Small intestine (tissue), 16 donors: ENCODE measurements at places on chromosomes 7 and 10.

- H3K27me3 ChIP-seq = no peaks in the 10 kb centered on the region
- H3K4me1 ChIP-seq = no peaks in the 10 kb centered on the region
- no peak overlapping the region for H3K27ac ChIP-seq
- no peak for DNase-seq
These were observed 127.2 kb upstream of the MGMT start for GRCh38 chr10:129339841-129340240.

DNA sequence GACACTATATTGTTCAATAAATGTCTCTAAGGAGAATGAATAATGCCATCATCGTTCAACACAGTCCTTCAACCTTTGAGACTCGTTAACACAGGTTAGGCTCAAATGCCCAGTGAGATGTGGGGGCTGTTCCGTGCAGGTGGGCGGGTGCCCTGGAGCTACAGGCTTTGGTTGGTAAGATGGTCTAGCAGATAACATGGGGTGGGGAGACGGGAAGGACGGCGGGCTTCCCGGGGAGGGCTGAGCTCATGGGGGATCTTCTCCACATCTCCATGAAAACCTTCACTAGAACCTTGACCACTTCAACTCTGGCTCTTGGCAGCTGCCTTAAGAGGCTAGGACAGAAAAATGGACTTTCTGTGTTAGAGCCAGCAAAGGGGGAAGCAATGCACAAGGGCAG lies 134.1 kb upstream of the TCERG1L start:
- no peak for DNase-seq
- no peaks in the 10 kb centered on the region for H3K36me3 ChIP-seq
- no peaks in the 10 kb centered on the region for H3K4me1 ChIP-seq
- H3K27me3 ChIP-seq = no peaks in the 10 kb centered on the region
- H3K27ac ChIP-seq = no peak overlapping the region
- H3K4me3 ChIP-seq = no peak overlapping the region

DNA sequence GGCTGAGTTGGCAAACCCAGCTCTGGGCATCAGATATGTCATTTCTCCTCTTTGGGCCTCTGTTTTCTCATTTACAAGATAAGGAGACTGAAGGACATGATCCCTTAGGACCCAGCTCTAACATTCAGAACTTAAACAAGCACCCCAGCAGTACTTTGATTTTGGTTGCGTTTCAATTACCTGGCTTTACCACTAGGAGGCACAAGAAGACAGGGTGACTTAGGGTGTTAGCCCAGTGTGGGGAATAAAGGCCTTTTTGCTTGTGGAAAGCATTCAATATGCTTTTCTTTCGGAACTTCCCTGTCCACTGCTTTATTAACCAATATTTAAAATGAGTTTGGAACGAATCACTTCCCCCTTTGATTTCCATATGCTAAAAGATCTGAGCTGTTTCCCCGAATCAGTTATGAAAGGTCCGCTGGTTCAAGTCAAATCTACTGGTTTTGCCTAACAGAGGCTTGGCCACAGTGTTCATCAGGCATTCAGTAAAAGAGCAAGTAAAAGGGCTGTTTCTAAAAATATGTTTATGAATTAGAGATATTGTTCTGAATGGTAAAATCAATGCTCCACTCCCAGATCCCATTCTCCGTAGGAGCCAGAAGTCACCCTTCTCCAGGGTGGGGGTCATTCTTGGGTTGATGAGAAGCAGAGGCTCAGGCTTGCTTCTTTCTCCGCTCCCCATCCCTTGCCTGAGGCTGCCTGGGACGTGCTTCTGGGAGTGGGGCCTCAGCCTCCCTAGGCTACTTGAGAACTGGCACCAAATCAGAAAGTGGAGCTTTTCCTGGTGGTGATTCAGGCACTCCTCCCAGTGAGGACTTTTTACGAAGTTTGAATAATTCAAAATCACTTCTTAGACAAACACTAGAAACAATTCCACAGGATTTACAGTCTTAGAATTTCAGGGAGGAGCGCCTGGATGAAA lies 105.5 kb downstream of the MYOF start:
- H3K27ac ChIP-seq = peak overlapping the region; percentile 77
- H3K4me1 ChIP-seq = no peaks in the 10 kb centered on the region
- no peaks in the 10 kb centered on the region for H3K36me3 ChIP-seq
- DNase-seq = peak; percentile 87

DNA sequence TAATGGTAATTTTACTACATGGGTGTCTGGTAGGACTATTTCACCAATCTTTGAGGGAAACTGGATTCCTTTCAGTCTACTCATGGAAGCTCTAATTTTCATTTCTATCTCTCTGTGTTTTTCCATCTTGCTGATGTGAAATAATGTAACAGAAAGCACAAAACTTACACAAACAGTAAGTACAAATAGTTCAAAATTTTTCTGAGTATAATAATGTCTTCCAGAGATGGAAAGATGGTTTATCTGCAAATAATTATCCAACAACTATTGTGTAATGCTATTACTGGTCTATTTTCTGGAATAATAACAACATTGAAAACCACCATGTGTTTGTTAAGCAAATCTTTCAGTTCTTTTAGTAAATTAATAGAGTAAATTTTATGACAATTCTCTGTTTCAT lies 565.8 kb upstream of the MGMT start:
- no peak for DNase-seq
- H3K27me3 ChIP-seq = peaks cover 4% of the 10 kb centered on the region
- no peak overlapping the region for H3K4me3 ChIP-seq
- no peaks in the 10 kb centered on the region for H3K4me1 ChIP-seq
- no peaks in the 10 kb centered on the region for H3K36me3 ChIP-seq

- H3K27ac ChIP-seq = no peak overlapping the region
- no peak for DNase-seq
- no peaks in the 10 kb centered on the region for H3K36me3 ChIP-seq
- H3K27me3 ChIP-seq = no peaks in the 10 kb centered on the region
These were observed 80.5 kb downstream of the TBXAS1 start for GRCh38 chr7:139909379-139910050.

DNA sequence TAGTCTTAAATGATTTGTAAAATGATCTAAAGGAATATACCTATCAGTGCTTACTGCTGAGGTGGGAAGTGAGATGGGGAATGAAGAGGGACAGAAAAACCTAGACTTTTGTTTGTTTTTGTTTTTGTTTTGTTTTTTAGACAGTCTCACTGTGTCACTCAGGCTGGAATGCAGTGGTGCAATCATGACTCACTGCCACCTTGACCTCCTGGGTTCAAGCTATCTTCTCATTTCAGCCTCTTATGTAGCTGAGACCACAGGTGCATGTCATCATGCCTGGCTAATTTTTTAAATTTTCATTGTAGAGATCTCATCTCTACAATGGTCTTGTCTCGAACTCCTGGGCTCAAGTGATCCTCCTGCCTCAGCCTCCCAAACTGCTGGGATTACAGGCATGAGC lies 116.4 kb upstream of the SEM1 start:
- no peaks in the 10 kb centered on the region for H3K36me3 ChIP-seq
- H3K4me1 ChIP-seq = no peaks in the 10 kb centered on the region
- no peaks in the 10 kb centered on the region for H3K27me3 ChIP-seq
- DNase-seq = no peak
- no peak overlapping the region for H3K4me3 ChIP-seq

GRCh38 chr7:1459920-1460820 lies 900 bp upstream of the MICALL2 start:
- H3K36me3 ChIP-seq = no peaks in the 10 kb centered on the region
- H3K4me1 ChIP-seq = peaks cover 4% of the 10 kb centered on the region
- no peaks in the 10 kb centered on the region for H3K27me3 ChIP-seq
- H3K27ac ChIP-seq = peak overlapping the region; percentile 95
- peak; percentile 57 for DNase-seq
- H3K4me3 ChIP-seq = peak overlapping the region; percentile 43

DNA sequence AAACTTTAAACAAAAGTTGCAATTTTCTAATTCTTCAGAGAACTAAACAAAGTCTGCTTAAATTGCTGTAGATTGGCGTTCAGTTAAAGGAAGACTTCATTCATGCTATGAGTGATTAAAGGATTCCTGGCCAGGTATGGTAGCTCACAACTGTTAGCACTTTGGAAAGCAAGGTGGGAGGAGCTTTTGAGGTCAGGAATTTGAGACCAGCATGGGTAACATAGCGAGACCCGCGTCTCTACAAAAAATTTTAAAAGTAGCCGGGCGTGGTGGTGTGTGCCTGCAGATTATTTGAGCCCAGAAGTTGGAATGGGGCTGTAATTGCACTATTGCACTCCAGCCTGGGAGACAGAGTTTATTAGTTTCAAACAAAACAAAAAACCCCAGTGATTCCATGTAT lies 13.5 kb upstream of the SCRN1 start:
- H3K4me1 ChIP-seq = no peaks in the 10 kb centered on the region
- no peaks in the 10 kb centered on the region for H3K36me3 ChIP-seq
- no peak for DNase-seq
- no peaks in the 10 kb centered on the region for H3K27me3 ChIP-seq
- no peak overlapping the region for H3K27ac ChIP-seq

DNA sequence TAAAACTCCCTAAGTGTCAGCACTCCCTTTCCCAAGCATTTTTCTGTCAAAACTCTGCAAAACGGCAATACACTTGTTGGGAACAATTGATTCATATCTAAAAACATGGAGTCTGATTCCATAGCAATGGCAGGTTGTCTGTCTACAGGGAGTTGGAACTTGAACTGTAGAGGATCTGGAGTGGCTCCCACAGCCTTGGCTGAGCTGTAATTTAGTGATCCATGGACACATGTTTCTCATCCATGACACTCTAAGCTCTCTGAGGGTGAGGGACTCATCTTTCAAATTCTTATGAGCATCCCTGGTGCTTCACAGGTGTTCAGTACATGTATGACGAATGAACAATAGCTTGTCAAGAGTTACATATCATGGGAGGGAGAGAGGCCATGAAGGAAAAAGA lies 466.1 kb downstream of the GRID1 start:
- no peak overlapping the region for H3K27ac ChIP-seq
- no peaks in the 10 kb centered on the region for H3K36me3 ChIP-seq
- no peaks in the 10 kb centered on the region for H3K27me3 ChIP-seq
- DNase-seq = no peak

- H3K27me3 ChIP-seq = no peaks in the 10 kb centered on the region
- H3K27ac ChIP-seq = no peak overlapping the region
- H3K36me3 ChIP-seq = no peaks in the 10 kb centered on the region
- no peak for DNase-seq
These were observed 7.6 kb upstream of the LEP start for GRCh38 chr7:128233471-128233870.

DNA sequence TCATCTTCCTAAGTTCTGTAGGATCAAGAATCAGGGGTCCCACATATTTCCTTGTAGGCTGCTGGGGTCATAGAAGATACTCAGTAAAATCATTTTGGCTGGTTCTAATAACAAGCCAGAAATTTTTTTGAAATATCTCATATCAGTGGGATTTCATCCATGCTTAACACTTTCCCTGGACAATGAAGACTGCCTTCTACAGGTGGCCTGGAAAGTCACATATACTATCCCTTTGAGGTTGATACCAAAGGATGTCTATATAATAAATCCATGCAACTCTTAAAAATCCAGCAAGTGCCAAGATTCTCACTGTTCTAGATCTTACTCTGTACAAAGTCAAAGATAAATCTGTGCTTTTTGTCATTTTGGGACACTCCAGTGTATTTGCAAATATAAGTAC lies 225.8 kb upstream of the NEBL start:
- H3K36me3 ChIP-seq = no peaks in the 10 kb centered on the region
- no peak for DNase-seq
- H3K4me1 ChIP-seq = no peaks in the 10 kb centered on the region
- no peak overlapping the region for H3K27ac ChIP-seq

DNA sequence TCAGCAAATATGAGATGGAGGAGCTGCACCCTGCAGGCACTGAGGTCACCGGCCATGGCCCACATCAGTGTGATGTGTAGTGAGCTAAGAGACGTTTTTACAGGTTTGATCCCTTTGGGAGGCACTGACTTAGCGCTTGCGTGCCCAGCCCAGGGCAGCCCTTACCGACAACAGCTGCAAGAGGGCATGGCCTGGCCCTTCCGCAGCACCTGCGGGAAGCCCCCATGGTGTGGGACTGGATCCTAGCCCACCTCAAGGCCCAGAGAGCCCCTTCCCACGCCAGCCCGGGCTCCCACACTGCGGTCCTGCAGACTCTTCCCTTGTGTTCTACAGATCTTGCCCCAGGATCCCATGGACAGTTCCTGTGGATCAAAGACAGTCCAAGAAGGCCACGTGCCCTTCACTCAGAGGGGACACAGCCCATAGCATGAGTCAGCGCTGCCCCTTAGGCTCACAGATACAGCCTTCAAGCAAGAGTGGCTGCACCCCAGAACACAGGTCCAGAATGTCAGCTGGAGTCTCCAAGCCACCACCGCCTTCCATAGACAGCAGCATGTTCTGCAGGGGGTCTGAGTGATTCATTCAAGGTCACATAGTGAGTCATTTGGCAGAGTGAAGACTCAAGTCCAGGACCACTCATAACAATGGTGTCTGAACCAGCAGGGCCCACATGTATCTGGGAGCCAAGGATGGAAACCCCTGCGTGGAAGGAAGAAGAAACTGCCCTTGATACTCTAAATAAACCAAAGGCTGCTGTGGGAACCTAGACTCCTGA lies 25.4 kb downstream of the TLL2 start:
- H3K27ac ChIP-seq = no peak overlapping the region
- H3K27me3 ChIP-seq = peaks cover 4% of the 10 kb centered on the region
- no peaks in the 10 kb centered on the region for H3K36me3 ChIP-seq
- H3K4me3 ChIP-seq = no peak overlapping the region

GRCh38 chr7:129646369-129647021 lies 35.0 kb downstream of the NRF1 start:
- peaks cover 2% of the 10 kb centered on the region for H3K36me3 ChIP-seq
- no peaks in the 10 kb centered on the region for H3K4me1 ChIP-seq
- H3K27ac ChIP-seq = no peak overlapping the region
- H3K27me3 ChIP-seq = no peaks in the 10 kb centered on the region

DNA sequence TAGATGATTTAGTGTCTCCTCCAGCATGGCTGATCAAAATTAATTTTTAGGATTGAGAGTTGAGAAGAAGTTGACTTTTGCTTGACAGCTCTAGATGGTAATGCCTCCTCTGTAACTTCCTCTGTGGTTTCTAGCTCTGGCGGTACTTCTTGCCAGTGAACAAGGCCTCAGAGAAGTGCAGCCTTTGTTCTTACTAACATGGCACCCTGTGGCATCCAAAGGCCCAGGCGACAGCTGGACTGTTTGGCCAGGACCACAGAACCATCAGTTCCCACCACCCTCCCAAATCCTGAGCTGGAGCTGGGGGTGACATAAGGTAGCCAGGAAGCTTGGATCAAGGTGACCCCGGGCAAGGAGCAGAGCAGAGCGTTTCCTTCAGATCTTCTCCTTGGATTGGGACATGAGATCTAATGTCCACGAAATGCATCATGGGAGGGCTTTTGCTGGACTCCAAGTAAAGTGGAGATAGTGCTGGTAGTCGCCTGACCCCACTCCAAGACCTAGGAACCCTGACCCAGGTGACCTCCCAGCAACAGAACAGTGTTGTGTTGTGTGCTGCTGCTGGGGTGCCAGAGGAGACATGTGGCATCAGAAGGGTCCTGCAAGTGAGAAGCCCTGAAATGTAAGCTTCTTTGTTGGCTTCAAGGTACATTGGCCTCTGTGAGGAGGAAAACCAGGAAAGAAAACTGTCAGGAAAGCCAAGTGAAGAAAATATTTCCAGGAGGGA lies 41.8 kb downstream of the APBB1IP start:
- DNase-seq = peak; percentile 41
- H3K27me3 ChIP-seq = no peaks in the 10 kb centered on the region
- no peaks in the 10 kb centered on the region for H3K36me3 ChIP-seq
- peak overlapping the region; percentile 44 for H3K27ac ChIP-seq
